Cardiac fibroblast (primary cell): ENCODE measurements at places on chromosomes 5 and 9.

DNA sequence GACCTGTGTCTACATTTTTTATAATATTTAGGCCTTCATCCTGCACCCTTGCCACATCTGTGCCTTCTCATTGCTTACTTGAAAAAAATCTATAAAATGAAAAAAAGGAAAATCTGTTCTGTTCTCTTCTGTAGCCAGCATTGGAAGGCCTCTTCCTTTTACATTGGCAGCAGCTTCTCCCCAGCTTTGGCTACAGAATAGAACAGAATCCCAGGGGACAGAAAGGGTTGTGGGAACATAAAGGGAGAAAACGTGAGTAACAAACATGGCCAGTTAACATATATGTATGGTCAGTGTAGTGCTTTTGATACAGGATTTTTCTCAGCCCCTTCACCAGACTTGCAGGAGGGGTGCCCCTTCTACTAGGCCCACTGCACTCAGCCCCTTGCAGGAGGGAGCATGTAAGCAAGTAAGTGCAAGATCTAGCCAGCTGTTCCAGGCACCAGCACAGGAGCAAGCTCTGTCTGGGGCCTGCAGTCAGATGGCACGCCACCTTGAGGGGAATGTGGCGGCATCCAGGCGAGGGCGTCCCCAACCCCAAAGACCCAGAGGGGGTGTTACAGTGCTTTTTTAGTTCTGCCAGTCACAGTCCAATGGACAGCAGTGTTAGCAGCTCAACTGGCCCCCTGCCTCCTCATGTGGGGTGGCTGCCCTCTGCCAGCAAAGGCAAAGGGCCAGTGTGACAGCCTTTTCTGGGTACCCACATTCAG lies 330.5 kb upstream of the ZNF462 start:
- DNase-seq: no peak

GRCh38 chr5:141701360-141702119 lies 19.5 kb upstream of the ARAP3 start:
- DNase-seq: no peak

- DNase-seq: no peak
Observed at GRCh38 chr5:136819526-136820302, 454.4 kb upstream of the TRPC7 start.

GRCh38 chr9:32399110-32399815 lies 14.8 kb downstream of the ACO1 start:
- no peak for DNase-seq

- DNase-seq: no peak
Observed at GRCh38 chr5:63822614-63823013, 139.6 kb downstream of the HTR1A start.

- DNase-seq: no peak
Observed at GRCh38 chr5:83364312-83365299, 106.9 kb upstream of the VCAN start.

- no peak for DNase-seq
Observed at GRCh38 chr9:127349483-127350113, 47.4 kb upstream of the SLC2A8 start.

DNA sequence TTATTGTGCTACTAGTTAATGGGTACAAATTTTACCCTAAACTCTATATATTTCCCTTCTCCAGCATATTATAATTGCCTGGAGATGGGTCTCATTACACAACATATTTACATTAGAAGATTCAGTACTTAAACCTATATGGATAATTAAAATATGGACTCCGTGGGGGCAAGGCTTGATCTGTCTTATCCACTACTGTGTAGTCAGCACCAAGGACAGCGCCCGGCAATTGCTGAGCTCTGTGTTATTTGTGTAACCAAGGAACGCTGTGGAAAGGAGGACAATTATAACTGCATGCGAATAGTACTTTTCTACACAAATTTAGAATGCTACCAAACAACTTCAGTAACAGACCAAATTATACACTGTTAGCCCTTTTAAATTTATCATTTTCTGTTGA lies 77.7 kb downstream of the DNAH5 start:
- peak; percentile 5 for DNase-seq

DNA sequence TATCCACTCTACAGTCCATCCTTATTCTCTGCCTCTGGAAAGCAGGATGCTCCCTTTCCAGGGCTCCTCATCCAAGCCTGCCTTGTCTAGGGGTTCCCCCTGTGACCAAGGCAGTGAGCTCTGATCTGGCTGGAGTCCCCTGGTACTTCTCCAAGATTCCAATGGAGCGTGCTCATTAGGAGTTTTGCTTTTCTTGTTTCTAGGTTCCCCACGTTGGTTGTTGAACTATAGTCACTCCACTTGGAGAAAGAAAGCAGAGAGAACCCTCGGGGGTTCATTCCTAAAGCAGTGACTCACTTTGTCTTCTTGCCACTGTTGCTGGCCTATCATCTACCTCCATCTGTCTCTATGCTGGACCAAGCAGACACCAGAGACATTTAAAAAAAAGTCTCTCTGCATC lies 192.6 kb downstream of the TLE4 start:
- DNase-seq: peak; percentile 85

GRCh38 chr5:72241346-72242003 lies 78.6 kb downstream of the MRPS27 start:
- no peak for DNase-seq

DNA sequence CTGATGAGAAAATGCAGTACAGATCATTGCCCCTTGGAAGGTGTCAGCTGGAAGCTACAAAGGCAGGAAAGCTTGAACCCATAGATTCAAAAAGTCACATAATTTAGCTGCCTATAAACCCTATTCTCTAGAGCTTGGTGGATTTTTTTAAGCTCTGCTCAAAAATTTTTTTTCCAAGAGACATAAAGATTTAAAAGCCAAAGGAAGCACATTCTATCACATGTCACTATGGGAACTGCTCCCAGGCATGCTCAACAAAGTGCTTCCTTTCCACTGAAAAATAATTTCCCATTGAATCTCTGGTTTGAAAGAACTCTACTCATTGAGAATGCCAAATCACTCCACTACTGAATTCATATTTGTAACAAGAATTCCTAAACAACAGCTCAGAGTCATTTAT lies 419.8 kb downstream of the CETN3 start:
- peak; percentile 27 for DNase-seq

GRCh38 chr5:100780376-100780870 lies 122.7 kb downstream of the ST8SIA4 start:
- no peak for DNase-seq

DNA sequence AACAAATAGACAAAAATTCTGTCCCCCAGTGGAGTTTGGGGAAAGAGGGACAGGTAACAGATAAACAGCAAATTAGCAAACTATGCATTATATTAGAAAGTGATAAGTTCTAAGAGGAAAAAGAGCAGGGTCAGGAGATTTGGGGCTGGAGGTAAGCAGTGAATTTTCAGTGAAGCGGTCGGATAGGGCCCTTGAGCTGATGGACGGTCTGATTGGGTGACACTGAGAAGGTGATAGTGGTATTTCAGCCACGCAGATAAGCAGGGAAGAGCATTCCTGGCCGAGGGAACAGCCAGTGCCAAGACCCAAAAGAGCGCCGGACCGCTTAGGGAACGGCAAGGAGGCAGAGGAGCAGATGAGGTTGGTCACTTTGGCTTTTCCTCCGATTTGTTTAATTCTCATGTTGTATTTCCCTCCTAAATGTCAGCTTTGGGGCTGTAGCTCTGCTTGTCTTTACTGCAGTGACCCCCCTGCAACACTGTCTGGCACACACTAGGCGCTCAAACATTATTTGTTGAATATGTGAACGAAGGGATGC lies 1.1 kb upstream of the PTPN3 start:
- no peak for DNase-seq

DNA sequence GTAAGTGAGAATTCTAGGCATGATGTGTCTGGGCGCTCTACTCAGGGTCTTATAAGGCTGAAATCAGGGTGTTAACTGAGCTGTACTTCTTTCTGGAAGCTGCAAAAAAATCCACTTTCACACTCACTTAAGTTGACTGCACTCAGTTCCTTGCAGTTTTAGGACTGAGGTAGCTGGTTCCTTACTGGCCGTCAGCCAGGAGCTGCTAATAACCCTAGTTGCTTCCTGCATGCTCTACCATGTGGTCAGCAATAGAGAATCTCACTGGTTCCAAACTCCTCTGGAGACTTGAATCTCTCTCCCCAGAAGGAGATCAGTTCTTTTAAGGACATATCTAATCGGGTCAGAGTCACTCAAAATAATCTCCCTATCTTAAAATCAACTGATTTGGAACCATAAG lies 911.2 kb downstream of the EFNA5 start:
- peak; percentile 2 for DNase-seq

DNA sequence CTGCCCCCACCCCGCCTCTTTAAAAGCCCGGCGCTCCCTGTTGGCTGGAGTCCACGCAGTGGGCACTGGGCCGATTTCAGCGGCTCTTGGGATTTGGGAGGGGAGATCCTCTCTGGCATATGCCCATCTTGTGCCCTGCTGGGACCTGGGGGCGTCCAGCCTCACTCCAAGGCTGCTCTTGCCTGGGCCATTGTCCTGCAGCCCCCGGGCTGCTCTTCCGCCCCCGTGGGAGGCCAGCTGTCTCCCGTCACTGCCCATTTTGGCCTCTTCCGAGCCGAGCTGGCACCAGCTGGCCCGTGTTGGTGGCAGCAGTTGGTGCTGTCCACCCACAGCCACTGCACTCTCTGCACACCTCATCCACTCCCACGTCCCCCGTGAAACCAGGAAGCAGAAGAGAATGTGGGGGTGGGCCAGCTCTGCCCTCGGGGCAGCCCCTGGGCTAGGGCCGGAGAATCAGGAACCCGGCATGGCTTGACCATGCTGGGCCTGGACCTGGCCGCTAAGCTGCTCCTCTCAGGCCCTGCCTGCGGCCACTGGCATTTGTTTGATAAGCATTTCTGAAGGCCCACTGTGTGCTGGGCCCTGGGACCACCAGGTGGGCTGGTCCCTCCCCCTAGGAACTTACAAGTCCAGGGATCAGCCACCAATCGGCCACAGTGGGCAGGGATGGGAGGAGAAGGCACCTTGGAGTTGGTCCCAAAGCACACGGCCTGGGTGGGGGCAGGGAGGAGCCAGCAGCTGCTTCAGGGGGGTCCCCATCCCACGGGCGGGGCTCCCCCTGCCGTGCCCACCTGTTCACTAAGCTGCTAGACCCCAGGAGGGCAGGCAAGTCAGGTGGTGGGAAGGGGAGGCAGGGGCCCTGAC lies 2.2 kb downstream of the C8G start:
- no peak for DNase-seq

DNA sequence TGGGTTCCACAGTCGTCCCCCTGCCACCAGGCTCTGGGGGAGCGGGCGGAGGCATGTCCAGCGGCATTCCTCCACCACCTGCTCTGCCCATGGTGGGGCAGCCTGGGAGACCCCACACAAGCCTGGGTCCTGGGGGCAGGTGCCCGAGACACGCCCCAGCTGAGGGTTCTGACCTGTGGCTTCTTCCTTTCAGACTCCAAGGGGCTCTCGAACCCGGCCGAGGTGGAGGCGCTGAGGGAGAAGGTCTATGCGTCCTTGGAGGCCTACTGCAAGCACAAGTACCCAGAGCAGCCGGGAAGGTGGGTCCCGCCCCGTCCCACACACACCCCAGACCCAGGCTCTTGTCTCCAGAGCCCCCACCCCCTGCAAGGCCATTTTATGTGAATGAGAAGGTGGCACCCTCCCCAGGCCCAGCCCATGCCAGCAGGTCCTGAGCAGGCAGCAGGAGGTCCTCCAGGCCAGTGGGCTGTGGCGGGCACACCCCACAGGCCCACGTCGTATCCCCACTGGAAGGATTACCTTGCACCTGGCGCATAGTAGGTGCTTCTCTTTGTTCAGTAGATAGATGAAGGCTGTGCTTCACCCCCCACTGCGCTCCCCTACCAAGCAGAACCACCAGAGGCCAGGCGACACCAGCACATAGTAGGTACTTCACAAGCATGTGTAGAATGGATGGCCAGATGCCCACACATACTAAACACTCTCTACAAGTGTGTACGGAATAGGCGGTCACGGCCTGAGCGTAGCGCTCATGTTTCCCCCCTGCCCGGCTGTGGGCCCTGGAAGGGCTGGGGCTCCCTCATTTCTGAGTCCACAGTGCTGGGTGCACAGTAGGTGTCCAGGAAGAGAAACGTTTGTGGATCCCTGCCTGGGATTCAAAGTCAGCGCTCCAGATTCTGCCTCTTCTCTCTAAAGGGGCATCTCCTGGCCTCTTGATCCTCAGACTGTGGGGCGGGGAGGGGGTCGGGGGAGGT lies 107.9 kb downstream of the RXRA start:
- DNase-seq: no peak

DNA sequence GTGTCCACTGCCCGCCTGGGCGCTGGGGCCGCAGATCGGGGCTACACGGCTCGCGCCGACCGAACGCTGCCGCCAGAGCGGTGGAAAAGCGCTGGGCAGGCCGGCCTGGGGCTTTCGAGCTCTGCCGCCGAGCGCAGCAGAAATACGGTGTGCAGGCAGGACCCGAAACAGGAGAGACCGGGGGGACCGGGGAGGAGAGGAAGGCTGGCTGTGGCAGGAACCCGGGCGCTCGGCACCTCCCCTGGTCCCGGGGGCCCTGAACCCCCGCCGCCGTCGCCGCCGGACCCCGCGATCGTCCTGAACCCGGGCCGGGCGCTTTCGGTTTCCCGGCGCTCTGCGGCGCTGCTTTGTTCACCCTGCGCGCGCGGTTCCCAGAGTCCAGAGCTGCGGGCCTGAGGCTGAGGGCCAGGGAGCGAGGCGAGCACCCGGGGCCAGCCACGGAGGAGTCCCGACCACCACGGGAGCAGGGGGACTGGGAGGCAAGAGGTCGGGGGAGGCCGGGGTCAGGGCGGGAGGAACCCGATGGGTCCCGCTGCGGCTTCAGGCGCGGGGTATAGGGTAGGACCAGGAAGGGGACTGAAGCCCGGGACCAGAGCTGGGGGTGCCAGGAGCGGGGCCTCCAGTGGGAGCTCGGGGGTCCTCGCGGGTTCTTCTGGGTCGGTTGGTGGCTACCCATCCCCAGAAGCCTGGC lies 12.0 kb downstream of the IRX2 start:
- peak; percentile 44 for DNase-seq

- DNase-seq: peak; percentile 68
Observed at GRCh38 chr9:32954642-32955041, 46.8 kb downstream of the APTX start.

GRCh38 chr5:145124806-145125205 lies 710.3 kb downstream of the PRELID2 start:
- DNase-seq: no peak

DNA sequence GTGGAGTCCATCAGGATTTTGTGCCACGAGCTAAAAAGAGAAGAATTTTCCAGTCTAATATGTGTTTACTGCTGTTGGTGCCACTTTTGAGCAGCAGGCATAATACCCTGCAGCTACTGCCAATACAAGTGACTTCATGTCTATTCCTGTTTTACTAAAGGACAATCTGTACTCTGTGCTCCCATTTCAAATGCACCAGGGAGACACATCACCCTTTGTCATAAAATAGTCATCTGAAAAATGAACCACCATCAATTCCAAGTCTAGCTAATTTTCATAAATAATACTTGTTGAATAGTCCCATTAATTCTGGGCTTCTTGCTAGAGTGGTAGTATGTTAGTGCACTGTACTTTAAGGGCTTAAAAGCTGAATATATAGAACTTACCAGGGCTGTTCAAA lies 8.9 kb upstream of the PKD2L2 start:
- DNase-seq: peak; percentile 59

GRCh38 chr9:99128133-99128406 lies 23.2 kb downstream of the TGFBR1 start:
- no peak for DNase-seq
